Renal pelvis (tissue), 12 donors: ENCODE measurements at places on chromosomes 6 and 20. TPM values are rescaled to one million over a fixed set of nuclear protein-coding genes. Genes with fewer than 3 reads are reported as not detected.

The FAM209B gene
- polyA plus RNA-seq, result not detected

GRCh38 chr20:20606050-20606449 is 106.4 kb downstream of the RALGAPA2 start:
- no peak for DNase-seq

GRCh38 chr6:34688956-34689355 is 7.6 kb downstream of the ILRUN start:
- DNase-seq, result no peak

GRCh38 chr6:130150906-130151305 is 71.8 kb downstream of the SAMD3 start:
- DNase-seq, result no peak
